Stimulated activated memory B cell treated with anti-CD40 and anti-IgM and Interleukin-4, amounts not matched to agents 10 μg/mL and 1 μg/mL and 100 μg/mL, for 72 hours (primary cell): ENCODE measurements at places on chromosomes 5 and 9.

- no peak overlapping the region for H3K4me3 ChIP-seq
- no peak overlapping the region for H3K27ac ChIP-seq
- H3K36me3 ChIP-seq, result no peaks in the 10 kb centered on the region
- ATAC-seq, result no peak
- H3K4me1 ChIP-seq, result no peaks in the 10 kb centered on the region
Measured at GRCh38 chr9:104074876-104075275, 19.2 kb upstream of the SMC2 start.

DNA sequence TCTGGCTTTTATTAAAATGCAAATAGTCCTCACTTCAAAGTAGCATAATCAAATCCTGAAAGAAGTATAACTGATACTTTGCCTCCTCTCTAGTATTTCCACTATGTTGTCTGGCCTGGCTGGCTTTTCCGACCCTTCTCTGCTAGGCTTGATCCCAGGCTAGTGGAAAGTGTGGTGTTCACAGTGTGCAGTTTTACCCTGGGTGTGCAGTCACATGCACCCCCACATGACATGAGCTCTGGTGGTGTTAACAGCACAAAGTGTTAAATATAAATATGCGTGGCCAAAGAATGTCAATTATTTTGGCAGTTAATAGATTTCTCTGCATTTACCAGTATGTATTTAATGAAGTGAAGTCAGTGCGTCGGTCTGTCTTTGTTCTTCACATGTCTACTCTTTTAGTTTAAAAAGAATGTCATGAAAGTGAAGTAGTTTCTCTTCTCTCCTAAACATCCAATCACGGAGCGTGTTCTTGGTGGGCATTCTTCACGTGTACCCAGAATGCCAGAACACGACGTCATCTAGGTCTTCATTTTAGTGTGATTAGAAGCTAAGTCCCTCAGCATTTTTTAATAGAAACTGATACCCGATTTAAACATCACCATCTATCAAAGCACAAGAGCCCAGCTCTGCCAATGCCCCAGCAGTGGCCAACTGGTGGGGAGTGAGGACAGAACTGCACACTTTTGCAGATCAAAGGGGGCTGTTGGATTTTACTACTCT, 286.4 kb downstream of the FANCC start:
- no peaks in the 10 kb centered on the region for H3K27me3 ChIP-seq
- no peak overlapping the region for H3K4me3 ChIP-seq
- no peak overlapping the region for H3K27ac ChIP-seq
- no peaks in the 10 kb centered on the region for H3K4me1 ChIP-seq
- no peak for ATAC-seq
- H3K36me3 ChIP-seq, result peaks cover 7% of the 10 kb centered on the region

GRCh38 chr5:24535646-24536045, 109.1 kb downstream of the CDH10 start:
- no peak overlapping the region for H3K4me3 ChIP-seq
- no peak overlapping the region for H3K27ac ChIP-seq
- no peaks in the 10 kb centered on the region for H3K27me3 ChIP-seq
- no peaks in the 10 kb centered on the region for H3K4me1 ChIP-seq

GRCh38 chr5:123286891-123287290, 136.3 kb downstream of the CEP120 start:
- H3K27me3 ChIP-seq, result peaks cover 45% of the 10 kb centered on the region
- H3K4me1 ChIP-seq, result no peaks in the 10 kb centered on the region
- no peaks in the 10 kb centered on the region for H3K36me3 ChIP-seq
- no peak overlapping the region for H3K27ac ChIP-seq
- no peak overlapping the region for H3K4me3 ChIP-seq

GRCh38 chr5:64789457-64789856, 20.7 kb downstream of the CWC27 start:
- H3K36me3 ChIP-seq, result peaks cover 37% of the 10 kb centered on the region
- no peaks in the 10 kb centered on the region for H3K27me3 ChIP-seq
- H3K4me3 ChIP-seq, result no peak overlapping the region
- no peaks in the 10 kb centered on the region for H3K4me1 ChIP-seq

GRCh38 chr5:52577546-52577945, 210.2 kb upstream of the ITGA1 start:
- no peak for ATAC-seq
- H3K27me3 ChIP-seq, result no peaks in the 10 kb centered on the region
- no peak overlapping the region for H3K27ac ChIP-seq
- no peaks in the 10 kb centered on the region for H3K4me1 ChIP-seq
- H3K36me3 ChIP-seq, result no peaks in the 10 kb centered on the region
- H3K4me3 ChIP-seq, result no peak overlapping the region
